ENCODE measurements at places on chromosomes 6 and 20. TPM values are rescaled to one million over a fixed set of nuclear protein-coding genes. Genes with fewer than 3 reads are reported as not detected.

Gene DBNDD2
- 86.8 TPM for total RNA-seq

- no peak for DNase-seq
Observed at GRCh38 chr6:110756817-110757216, 58.5 kb downstream of the CDK19 start.

DNA sequence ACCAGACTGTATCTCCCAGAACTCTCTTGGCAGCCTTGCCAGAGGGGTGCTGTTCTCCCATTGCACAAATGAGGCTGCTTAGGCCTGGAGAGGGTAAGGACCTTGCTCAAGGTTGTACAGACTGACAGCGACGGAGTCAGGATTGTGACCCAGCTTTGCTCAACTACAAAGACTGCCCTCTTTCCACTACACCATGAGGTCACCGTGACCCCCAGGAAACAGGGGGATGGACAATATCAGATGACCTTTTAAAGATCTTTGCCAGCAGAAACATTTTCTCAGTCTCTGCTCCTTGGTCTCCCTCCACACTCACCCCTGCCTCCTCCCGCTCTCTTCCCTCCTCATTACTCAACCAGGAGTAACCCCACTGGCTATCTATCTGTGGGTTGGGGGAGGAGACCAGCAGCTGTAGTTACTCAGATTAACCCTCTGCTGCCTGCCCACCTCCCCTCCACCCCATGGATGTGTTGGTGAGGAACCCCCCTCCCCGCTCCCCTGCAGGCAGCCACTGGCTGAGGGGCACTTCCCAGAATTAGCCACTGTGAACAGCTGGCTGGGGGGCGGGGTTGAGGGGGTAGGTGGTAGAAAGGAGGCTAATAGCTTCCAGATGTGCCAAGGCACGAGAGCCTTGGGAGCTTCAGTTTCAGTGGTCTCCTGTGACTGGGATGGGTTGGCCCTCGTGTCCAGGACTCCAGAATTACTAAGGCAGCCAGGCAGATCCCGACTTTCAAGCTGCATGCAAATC lies 26.9 kb upstream of the MRPS18A start:
- no peak for DNase-seq

DNA sequence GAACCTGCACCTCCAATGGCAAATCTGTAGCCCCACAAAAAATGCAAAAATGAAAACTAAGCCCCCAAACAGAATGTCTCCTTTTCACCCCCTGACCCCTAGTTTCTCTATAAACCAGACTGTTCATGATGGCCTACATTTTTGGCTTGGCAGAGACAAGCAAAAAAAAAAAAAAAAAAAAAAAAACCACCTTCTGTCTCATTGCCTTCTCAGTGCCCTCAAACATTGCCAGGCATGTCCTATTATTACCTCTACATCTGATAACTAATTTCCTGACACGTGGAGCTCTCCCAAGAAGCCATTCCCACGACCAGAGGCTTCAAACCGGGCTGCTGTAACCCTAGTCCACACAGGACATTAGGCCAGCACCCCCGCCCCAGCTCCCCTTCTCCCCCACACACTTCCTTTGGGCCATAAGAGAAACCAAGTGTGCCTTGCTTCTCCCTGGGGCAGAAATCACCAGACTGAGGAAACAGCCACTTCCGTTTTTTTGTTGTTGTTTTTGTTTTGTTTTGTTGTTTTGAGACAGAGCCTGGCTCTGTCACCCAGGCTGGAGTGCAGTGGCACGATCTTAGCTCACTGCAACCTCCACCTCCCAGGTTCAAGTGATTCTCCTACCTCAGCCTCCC lies 65.4 kb downstream of the GPR6 start:
- peak; percentile 26 for DNase-seq
